ENCODE measurements at places on chromosomes 16 and 17. TPM values are rescaled to one million over a fixed set of nuclear protein-coding genes. Genes with fewer than 3 reads are reported as not detected.

Gene GEMIN4
- total RNA-seq = 18.1 TPM

- no peak for DNase-seq
These were observed 1262.8 kb upstream of the CDH8 start for GRCh38 chr16:63298993-63299392.

- DNase-seq = no peak
These were observed 535 bp upstream of the AURKB start for GRCh38 chr17:8210761-8211458.

- no peak for DNase-seq
These were observed 35.7 kb upstream of the SSTR5 start for GRCh38 chr16:1036726-1037393.

Gene SP6
- 0.62 TPM for total RNA-seq

Gene SOX15
- 5.1 TPM for total RNA-seq

GRCh38 chr17:75124041-75124818, 7.3 kb downstream of the NT5C start:
- DNase-seq = no peak

DNA sequence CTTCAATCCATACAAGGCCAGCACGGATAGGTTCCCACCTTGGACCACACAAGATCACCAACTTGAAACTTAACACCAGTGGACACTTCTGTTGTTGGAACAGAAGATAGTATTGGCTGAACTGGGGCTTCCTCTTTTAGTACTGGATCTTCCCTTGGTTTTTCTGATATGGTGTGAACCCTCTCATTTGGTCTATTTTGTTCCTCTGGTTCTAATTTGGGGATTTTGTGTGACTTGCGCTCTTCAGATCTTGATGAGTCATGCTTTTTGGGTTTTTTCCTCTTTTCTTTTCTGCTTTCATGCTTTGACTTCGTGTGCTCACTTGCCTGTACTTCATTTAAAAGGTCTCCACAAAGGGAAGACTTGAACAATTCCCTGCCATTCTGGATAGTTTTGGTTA, 39.0 kb downstream of the SOST start:
- DNase-seq = no peak

GRCh38 chr17:50935996-50936266, 69.8 kb upstream of the TOB1 start:
- no peak for DNase-seq

- DNase-seq = no peak
These were observed 352.9 kb downstream of the SNX29 start for GRCh38 chr16:12329246-12329995.

DNA sequence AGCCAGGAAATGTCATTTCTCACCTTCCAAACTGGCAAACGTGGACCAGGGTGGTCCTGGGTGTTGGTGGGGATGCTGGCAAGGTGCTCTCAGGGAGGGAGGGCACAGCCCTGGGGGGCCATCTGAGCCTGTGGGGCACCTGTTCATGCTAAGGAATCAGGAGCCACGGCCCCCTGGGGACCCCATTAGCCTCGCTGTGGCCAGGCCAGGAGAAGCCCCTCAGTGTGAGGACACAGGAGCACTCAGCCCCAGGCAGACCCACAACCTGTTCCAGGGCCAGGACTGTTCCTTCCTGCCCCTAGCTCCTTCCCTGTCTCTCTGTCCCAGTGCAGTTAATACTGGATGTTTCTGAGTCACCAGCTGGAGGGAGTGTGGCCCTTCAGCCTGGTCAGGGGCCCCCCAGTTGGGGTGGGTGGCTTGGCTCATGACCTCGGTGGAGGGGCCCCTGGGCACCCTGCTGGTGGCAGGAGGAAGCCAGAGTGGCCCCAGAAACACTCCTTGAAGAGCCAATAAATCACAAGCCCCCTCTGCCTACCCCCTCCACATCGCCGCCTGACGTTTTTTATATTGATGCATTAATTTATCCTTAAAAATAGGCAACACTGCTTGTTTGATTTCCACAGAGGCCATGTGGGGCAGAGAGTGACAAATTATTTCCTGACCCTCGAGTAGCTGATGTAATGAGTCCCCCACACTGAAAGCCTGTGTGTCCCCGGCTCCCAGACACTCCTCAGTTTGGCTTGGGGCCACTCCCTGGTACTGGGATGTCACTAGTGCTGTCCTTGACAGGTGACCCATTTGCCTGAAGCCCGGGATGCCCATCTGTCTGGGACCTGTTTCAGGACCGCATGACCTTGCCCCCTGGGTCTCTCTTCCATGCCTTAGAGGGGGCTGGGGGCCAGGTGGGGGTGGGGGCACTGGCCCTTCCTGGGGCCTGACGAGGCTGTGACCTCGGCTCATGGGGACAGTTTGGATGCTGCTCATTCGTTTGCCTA, 22.3 kb downstream of the ACTG1 start:
- no peak for DNase-seq

Gene LLGL1
- total RNA-seq = 21.4 TPM

- DNase-seq = no peak
These were observed 7.4 kb downstream of the TMC6 start for GRCh38 chr17:78120971-78121800.

DNA sequence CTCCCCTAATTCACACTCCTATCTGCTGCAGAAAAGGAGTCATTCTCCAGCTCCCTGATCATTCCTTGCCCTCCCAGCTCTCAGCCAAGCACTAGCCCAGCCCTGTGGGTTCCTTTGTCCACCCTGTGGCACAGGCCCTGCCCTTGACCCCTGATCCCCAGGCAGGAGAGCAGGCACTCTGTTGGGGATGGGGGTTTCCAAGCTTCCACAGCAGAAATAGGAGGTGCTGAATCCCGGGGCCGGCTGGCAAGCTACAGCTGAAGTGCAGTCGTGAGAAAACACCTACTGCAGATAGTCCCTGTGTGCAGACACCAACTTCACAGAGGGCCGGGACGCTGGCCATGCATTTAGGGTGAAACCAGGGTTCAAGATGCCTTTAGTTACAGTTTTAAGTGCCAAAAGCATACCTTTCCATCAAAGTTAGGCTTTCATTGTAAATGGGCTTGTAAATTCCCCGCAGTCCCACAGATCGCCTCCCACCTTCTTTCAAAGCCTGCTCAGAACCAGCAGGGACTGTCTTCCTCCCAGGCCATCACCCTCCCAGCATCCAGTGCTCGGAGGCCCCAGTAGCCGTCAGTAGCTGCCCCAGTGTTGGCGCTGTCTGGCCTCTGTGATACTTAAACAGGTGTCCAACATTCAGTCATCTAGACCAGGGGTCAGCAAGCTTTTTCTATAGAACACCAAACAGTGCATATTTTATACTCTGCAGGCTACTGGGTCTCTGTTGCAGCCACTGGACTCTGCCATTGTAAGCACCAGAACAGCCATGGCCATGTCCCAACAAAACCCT, 10.6 kb downstream of the CPSF4L start:
- peak; percentile 34 for DNase-seq

Gene EPN3
- total RNA-seq = 0.27 TPM

- DNase-seq = no peak
These were observed 13.4 kb downstream of the RPTOR start for GRCh38 chr17:80558046-80558445.

GRCh38 chr17:35808240-35808961, 883 bp upstream of the TAF15 start:
- DNase-seq = no peak

DNA sequence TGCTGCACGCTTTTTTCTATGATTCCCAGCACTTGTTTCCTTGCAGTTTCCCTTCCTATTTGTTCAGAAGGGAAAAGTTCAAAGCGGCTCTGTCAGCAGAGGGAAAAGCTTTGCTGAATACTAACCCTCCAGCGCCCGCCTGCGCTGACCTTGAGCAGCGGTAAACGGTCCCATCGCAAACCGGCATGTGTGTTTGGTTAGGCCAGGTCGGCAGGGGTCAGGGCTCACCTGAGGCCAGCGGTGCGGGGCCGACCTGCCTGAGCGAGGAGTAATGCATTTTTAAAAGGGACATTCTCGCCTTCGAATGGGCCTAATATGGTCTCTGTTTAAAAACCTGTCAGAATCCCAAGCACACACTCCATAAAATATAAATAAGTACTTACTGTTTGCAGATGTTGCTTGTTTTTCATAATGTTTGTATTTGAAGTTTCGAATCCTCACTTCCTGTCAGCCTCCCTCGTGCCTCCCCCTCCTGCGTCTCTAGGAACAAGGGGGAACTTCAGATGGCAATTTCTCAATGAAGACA, 110.1 kb downstream of the IRX3 start:
- no peak for DNase-seq

Gene FTO
- 107 TPM for total RNA-seq

DNA sequence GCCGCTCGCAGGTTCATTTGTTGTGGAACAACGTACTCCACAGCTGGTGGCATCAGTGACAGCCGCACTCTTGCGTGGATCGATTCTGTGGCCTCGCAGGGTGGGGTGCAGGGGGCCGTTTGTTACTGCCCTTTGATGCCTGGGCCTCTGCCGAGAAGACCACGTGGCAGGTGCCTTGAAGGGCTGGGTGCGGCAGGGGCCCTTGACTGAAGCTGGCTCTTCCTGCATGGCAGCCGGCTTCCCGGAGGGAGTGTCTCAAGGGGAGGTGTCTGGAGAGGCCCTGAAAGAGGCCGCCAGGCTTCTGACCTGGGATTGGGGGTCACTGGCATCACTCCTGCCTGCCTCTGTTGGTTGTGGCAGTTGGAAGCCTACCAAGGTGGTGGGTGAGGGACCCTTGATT, 43.8 kb downstream of the TBCD start:
- no peak for DNase-seq
